ENCODE measurements at places on chromosomes 5 and 9.

DNA sequence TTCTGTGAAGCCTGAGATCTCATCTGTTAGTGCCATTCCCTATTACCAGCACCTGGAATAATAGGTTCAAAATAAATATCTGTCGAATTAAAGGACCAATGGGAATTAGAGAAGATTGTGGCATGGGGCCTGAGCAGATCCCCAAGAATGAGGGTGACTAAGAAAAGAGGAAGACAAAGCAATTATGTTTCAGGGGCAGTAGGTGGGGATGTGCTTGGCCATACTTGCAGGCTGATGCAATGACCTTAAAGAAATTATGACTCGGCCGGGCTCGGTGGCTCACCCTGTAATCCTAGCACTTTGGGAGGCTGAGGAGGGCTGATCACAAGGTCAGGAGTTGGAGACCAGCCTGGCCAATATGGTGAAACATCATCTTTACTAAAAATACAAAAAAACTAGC lies 562.8 kb downstream of the PTPRD start:
- DNase-seq: no peak

GRCh38 chr5:1421521-1422341 lies 23.5 kb downstream of the SLC6A3 start:
- no peak for DNase-seq

DNA sequence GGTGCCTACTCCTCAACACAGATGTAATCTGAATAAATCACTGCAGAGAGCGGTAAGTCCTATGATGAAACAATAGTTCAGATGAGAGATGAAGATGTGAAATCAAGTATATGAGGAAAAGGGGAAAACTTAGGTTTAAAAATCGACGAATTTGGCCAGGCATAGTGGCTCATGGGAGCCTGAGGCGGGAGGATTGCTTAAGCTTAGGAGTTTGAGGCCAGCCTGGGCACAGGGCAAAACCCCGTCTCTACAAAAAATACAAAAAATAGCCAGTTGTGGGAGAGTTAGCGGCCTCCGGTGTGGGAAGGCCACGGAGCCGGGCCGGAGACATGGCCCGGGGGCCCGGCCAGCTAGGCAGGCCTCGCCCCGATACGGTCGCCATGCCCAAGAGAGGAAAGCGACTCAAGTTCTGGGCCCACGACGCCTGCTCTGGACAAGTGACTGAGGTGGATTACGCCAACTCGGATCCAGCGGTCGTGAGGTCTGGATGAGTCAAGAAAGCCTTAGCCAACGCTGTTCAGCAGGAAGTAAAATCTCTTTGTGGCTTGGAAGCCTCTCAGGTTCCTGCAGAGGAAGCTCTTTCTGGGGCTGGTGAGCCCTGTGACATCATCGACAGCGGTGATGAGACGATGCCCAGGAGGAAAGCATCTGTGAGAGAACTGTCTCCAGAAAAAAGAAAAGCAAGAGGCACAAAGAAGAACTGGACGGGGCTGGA lies 62.8 kb upstream of the SUB1 start:
- peak; percentile 94 for DNase-seq

- peak; percentile 58 for DNase-seq
These were observed 60.6 kb upstream of the ADRA1B start for GRCh38 chr5:159855476-159856191.

- DNase-seq: peak; percentile 35
These were observed 8.3 kb upstream of the ARHGEF28 start for GRCh38 chr5:73617510-73618279.

DNA sequence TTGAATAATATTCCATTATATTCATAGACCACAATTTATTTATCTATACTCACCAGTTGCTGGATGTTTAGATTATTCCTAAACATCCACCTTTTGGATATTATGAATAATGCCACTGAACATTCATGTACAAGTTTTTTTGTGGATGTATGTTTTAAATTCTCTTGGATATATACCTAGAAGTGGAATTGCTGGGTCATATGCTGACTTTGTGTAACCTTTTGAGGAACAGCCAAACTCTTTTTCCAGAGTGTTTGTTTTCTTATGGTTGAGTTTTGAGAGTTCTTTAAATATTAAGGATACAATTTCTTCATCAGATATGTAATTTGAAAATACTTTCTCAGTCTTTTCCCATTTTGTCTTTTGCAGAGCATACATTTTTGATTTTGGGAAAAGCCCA lies 2.7 kb downstream of the VPS13A start:
- no peak for DNase-seq

GRCh38 chr5:113660206-113660605 lies 146.7 kb downstream of the YTHDC2 start:
- no peak for DNase-seq

DNA sequence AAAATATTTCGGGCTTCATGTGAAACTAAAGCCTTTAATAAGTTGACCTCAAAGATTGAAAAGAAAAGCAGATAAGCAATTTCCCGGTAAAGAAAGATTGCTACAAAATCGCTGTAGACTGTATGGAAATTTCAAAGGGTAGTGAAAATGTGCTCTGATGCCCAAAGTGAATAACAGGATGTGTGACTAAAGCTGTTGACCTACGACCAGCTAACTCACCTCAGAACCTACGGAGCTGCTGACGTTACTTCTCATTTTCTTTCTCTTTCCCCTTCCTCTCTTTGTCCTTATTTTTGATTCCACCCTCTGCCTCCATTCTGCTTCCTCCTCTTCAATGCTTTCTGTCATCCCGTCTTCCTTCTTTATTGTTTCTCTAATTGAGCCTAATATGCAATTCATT lies 103.2 kb downstream of the PDE4D start:
- DNase-seq: peak; percentile 86

DNA sequence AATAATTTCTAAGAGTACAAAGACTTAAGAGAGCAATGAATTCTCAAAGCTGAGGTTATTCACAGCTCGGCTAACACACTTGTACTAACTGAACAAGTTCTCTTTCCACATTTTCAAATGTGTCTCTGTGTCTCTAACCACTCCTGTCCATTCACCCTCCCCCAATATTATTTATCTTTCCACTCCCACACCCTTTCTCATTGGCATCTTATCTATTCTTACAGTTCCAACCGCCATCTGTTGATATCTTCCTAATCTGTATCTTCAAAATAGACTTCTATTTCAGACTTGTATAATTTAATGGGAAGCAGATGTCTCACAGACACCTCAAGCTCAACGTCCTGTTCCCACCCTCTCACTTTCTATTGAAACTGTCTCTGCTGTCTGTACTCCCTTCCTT lies 205.9 kb downstream of the ANXA1 start:
- no peak for DNase-seq

DNA sequence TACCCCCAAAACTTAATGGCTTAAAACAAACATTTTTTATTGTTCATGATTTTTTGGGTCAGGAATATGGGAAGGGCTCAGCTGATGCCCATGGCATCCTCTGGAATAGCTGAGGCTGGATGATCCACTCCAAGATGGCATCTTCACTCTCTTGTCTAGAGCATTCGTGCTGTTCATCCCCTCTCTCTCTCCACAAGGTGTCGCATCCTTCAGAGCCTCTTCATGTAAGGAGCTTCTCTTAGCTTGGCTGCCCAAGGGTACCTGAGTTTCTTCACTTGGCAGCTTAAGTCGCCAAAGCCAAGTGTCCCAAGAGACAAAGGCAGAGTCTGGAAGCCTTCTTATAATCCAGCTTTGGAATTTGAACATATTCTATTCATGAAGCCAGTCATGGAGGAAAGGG lies 294.7 kb downstream of the CHSY3 start:
- peak; percentile 56 for DNase-seq

- DNase-seq: peak; percentile 76
These were observed 3.7 kb upstream of the DENND1A start for GRCh38 chr9:123933440-123934212.

GRCh38 chr5:144289277-144289676 lies 118.6 kb downstream of the KCTD16 start:
- no peak for DNase-seq

DNA sequence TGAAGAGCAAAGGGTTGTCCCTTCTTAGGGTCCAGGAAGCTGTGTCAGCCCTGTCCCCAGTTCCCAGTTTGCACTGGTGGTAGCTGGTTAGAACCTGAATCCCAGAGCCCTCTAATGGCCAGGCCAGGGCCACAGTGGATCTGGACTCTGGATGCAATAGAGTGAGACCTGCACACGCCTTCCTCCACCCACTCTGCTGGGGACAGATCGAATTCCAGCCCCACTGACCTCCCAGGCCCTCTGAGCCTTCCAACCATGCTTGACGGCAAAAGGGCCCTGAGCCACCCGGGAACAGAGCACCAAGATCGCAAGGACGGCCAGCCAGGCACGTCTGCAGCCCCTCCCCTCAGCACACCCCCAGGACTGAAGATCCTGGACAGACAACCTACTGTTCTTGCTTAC lies 23.7 kb downstream of the NAIF1 start:
- no peak for DNase-seq

All from cardiac fibroblast (primary cell).